ENCODE measurements at places on chromosomes 13 and 19. TPM values are rescaled to one million over a fixed set of nuclear protein-coding genes. Genes with fewer than 3 reads are reported as not detected.

- H3K27me3 ChIP-seq = peaks cover 22% of the 10 kb centered on the region
- no peaks in the 10 kb centered on the region for H3K4me1 ChIP-seq
Observed at GRCh38 chr19:41849067-41849466, 4.2 kb downstream of the DMRTC2 start.

GRCh38 chr19:43519436-43520088, 7.4 kb downstream of the ETHE1 start:
- H3K27me3 ChIP-seq = no peaks in the 10 kb centered on the region
- no peak overlapping the region for H3K4me3 ChIP-seq
- peaks cover 14% of the 10 kb centered on the region for H3K4me1 ChIP-seq
- peak overlapping the region; percentile 7 for H3K27ac ChIP-seq
- peak; percentile 83 for DNase-seq
- peaks cover 12% of the 10 kb centered on the region for H3K36me3 ChIP-seq

DNA sequence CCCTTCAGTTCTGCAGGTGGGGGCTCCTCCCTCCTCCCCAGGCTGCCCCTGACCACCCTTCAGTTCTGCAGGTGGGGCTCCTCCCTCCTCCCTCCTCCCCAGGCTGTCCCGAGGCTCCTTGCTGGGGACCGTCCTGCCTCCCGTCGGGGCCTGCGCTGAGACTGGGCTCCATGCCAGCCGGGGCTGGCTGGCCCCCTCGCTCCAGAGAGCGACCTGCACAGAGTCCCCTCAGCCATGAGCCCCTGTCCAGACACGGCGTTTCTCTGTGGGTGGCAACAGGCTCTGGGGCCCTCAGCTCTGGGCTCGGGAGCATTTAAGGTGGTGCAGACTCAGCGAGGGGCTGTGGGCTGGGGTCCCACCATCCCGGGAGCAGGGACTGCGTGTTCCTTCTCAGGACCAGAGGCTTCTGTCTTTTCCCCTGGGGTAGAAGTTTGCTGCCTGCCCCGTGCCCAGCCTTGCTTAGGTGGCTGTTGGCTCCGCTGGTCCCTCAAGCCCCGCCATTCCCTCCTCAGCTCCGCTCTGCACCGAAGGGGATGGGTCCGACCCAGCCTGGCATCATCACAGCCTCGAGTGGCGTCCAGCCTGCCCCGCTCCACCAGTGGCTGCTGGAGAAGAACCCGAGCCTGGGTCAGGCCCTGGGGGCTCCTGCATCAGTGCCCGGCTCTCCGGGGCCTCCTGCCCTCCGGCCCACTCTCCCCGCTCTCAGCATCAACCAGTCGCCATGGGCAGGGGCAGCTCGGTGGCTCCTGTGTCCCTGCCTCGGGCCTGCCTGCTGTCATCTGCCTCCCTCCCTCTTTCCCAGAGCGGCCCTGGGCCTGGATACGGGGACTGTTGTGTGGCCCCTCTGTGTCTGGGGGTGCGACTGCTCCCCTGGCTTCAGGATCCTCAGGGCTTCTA, 27.6 kb downstream of the CSNK1G2 start:
- H3K4me1 ChIP-seq = peaks cover 21% of the 10 kb centered on the region
- H3K36me3 ChIP-seq = peaks cover 14% of the 10 kb centered on the region
- no peak overlapping the region for H3K4me3 ChIP-seq
- DNase-seq = no peak

GRCh38 chr19:43743059-43743458, 11.7 kb downstream of the SMG9 start:
- no peak overlapping the region for H3K4me3 ChIP-seq
- peaks cover 69% of the 10 kb centered on the region for H3K36me3 ChIP-seq
- peaks cover 11% of the 10 kb centered on the region for H3K4me1 ChIP-seq
- DNase-seq = no peak
- no peaks in the 10 kb centered on the region for H3K27me3 ChIP-seq

DNA sequence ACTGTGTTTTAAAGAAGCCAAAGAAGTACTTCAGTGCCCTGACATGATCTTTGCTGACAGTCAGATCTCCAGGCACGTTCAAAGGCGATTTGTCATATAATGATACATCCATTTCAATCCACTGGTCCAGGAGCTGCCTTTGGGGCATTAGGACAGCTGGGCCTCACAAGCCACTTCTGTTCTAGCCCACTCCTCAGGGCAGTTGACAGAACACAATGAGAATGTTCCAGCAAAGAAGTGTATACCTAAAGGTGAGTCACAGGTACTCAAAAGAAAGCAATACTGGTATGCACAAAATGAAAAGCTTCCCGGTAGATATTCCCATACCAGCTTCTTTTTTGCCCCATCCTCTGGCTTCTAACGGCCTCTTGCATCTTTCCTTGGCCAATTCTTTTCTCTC, 12.5 kb upstream of the MAP3K10 start:
- H3K27me3 ChIP-seq = peaks cover 5% of the 10 kb centered on the region
- no peak overlapping the region for H3K27ac ChIP-seq
- no peak overlapping the region for H3K4me3 ChIP-seq

GRCh38 chr13:30870049-30870884, 35.8 kb upstream of the MEDAG start:
- no peak overlapping the region for H3K4me3 ChIP-seq
- no peaks in the 10 kb centered on the region for H3K4me1 ChIP-seq

DNA sequence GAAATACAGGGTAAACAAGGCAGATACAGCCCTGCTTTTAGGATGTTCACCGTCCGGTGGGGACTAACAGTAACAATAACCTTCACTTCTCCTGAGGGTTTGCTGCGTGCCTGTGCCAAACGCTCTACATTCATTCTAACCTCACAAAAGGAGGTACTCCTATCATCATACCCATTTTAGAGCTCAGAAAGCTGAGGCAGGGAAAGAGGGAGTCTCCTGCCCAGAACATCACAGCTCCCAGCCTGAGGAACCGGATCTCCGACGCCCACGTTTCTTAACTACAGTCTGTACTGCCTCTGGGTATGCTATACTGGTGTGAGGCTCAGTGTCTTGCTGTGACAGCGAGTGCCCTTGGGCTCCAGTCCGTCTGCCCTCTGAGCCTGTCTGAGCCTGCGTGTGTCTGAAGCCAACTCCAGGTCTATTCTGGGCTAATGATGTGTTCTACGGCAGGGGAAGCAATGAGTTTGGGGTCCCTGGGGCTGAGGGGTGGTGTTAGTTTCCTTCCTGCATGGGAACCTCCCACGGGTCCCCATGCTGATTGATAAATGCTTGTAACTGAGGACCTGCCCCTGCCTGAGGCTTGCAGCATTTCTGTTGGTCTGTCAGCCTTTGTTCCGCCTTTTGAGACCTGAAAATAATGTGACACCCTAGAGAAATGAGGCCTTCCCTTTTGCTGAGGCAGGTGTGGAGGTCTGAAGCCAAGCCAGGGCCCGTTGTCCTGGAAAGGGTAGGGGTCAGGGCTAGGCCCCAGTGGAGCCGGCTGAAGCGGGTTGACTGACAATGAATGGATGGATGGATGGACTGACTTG, 4.9 kb downstream of the LIPE start:
- peak overlapping the region; percentile 98 for H3K4me3 ChIP-seq
- peak overlapping the region; percentile 94 for H3K27ac ChIP-seq
- no peaks in the 10 kb centered on the region for H3K27me3 ChIP-seq
- peaks cover 46% of the 10 kb centered on the region for H3K4me1 ChIP-seq
- H3K36me3 ChIP-seq = peaks cover 12% of the 10 kb centered on the region

GRCh38 chr19:17830567-17831418, 9.5 kb upstream of the INSL3 start:
- H3K4me1 ChIP-seq = peaks cover 14% of the 10 kb centered on the region
- no peak overlapping the region for H3K4me3 ChIP-seq
- H3K27ac ChIP-seq = no peak overlapping the region
- no peaks in the 10 kb centered on the region for H3K27me3 ChIP-seq
- H3K36me3 ChIP-seq = peaks cover 66% of the 10 kb centered on the region
- DNase-seq = peak; percentile 54

DNA sequence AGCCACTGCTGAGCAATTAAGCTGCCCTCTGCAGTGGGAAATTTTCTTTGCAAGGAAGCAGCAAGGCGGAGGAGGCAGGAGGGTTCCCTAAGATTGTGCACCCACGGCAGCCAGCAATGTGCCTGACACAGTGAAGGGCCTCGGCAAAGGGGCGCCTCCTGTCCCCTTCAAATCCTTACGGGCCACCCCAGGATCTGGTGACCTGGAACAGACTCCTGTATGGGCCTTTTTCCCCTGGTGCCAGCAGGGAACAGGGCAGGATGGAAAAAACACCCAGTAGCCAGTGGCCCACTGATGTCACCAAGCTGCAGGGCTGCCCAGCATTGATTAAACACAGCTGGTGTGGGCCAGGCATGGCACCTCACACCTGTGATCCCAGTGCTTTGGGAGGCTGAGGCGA, 86.7 kb downstream of the GNG7 start:
- no peak overlapping the region for H3K4me3 ChIP-seq
- H3K27me3 ChIP-seq = no peaks in the 10 kb centered on the region
- peaks cover 70% of the 10 kb centered on the region for H3K4me1 ChIP-seq
- no peak overlapping the region for H3K27ac ChIP-seq
- DNase-seq = no peak
- H3K36me3 ChIP-seq = peaks cover 8% of the 10 kb centered on the region

Gene PGLYRP1
- total RNA-seq = not detected

Gene KPNA3
- total RNA-seq = 38.7 TPM

Gene CLEC4M
- not detected for total RNA-seq

Gene NTN5
- total RNA-seq = 0.78 TPM

Gene ZNF541
- total RNA-seq = 0.13 TPM

Gene OR10H2
- not detected for total RNA-seq

Gene EPS8L1
- total RNA-seq = 4.9 TPM

Gene SMIM24
- total RNA-seq = 3.5 TPM
